ENCODE measurements at places on chromosomes 2 and 18.

GRCh38 chr2:12844511-12844910 is 127.8 kb downstream of the TRIB2 start:
- no peak for DNase-seq

- no peak for DNase-seq
Observed at GRCh38 chr2:5140347-5140746, 551.8 kb upstream of the SOX11 start.

GRCh38 chr2:201937343-201937742 is 96.3 kb upstream of the FZD7 start:
- DNase-seq: no peak

- DNase-seq: no peak
Observed at GRCh38 chr2:138846216-138846821, 66.1 kb upstream of the NXPH2 start.

- DNase-seq: no peak
Observed at GRCh38 chr2:39546937-39547336, 109.9 kb upstream of the MAP4K3 start.

- no peak for DNase-seq
Observed at GRCh38 chr2:38763228-38763627, 12.1 kb upstream of the SRSF7 start.

DNA sequence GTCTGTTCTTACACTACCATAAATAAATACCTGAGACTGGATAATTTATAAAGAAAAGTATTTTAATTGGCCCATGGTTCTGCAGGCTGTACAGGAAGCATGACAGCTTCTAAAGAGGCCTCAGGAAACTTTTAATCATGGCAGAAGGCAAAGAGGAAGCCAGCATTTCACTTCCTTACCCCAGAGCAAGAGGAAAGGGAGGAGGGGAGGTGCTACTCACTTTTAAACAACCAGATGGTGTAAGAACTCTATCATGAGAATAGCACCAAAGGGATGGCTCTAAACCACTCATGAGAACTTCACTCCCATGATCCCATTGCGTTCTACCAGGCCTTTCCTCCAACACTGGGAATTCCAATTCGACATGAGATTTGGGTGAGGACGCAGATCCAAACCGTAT is 344.4 kb upstream of the SLC39A10 start:
- no peak for DNase-seq

- DNase-seq: no peak
Observed at GRCh38 chr2:190159453-190159852, 96.9 kb upstream of the MSTN start.

DNA sequence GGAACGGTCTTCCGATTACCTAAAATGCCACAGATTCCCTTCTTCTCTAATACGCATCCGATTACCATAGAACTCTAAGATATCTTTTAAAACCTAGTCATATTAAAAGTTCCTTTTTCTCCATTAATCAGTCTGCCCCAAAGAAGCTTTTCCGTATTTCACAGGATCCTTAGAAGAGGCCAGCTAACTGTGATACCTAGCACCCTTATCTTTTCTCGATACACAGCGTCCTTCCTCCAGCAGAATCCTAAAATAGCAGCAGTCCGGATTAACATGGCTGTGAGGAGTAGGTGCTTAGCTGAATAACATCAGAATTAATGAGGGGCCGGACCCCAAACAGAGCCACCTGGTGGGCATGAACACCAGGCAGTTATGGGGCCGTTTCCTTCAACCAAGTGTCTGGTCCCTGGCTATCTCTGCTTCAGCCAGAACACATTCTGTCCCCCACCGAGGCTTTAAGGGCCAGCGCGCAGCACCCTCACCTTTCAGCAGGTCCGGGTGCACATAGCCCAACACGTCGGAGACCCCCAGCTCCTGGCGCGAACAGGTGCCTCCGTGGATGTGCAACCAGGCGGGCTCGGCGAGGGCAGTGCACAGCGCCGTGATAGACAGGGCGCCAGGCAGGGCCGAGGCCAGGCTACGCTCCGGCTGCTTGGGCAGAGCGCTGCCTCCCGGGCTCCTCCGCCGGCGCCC is 995 bp downstream of the TMEM127 start:
- DNase-seq: no peak

DNA sequence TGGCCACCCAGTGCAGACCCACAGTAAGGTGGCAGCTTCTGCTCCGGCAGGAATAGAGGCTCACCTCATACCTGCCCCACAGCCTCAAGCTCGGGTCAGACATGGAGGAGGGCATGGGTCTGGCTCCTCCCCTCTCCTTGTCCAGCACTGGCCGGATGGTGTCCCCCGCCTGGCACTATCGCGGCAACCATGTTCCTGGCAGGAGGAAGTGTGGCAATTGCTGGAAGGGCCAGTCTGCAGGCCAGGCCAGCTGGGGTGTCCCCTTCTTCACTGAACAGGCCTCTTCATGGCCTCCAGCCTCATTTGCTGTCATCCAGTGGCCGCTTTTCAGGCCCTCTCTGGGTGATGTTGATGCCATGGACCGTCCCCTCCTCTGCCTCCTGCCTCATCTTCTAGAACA is 41.4 kb upstream of the SMAD7 start:
- DNase-seq: no peak

DNA sequence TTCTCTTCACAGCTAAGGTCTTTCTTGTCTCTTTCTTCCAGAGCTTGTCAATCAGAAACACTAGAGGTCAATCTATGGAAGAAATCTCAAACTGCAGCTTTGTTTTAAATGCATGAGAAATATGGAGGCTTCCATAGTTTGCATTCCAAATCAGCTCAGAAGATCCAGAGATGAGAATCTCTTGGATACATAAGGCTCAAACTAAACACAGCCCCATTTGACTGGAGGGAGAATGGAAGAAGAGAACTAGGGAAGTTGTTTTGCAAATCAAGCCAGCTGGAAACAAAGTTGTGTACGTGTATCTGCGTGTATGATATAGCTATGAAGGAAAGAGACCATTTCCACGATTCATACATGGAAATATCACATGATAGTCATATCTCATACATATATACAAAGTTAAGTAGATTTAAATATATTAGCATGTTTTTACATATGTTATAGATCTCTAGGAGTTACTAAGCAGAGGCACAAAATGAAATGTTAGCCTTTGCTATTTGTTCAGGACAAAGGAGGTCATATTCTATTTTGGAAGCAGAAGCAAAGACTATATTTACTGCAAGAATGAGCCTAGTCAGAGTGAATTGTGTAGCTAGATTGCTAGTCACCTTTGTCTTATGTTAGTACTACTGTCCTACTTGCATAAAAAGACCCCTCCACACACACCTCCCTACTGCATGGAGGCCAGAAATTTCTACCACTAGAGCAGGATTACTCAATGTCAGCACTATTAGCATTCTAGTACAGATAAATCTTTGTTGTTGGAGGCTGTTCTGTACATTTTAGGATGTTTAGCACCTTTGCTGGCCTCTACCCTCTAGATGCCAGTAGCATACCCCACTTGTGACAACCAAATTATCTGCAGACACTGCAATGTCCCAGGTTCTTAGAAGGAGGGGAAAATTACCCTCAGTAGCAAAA is 303.5 kb upstream of the CHAC2 start:
- DNase-seq: no peak

- no peak for DNase-seq
Observed at GRCh38 chr2:176095421-176095820, 2.9 kb downstream of the HOXD13 start.

DNA sequence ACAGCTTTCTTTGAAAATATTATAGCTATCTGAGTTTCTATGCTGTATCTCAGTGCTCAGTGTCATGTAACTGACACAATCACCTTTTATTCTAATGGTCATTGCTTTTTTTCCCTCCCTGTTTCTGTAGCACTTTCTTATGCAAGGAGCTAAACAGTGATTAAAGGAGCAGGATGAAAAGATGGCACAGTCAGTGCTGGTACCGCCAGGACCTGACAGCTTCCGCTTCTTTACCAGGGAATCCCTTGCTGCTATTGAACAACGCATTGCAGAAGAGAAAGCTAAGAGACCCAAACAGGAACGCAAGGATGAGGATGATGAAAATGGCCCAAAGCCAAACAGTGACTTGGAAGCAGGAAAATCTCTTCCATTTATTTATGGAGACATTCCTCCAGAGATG is 56.4 kb downstream of the SCN2A start:
- no peak for DNase-seq

GRCh38 chr2:25420820-25421237 is 79.1 kb upstream of the DNMT3A start:
- DNase-seq: no peak

- no peak for DNase-seq
Observed at GRCh38 chr2:112150851-112151250, 12.7 kb downstream of the FBLN7 start.

- DNase-seq: peak; percentile 13
Observed at GRCh38 chr2:157404363-157404762, 39.5 kb downstream of the CYTIP start.

DNA sequence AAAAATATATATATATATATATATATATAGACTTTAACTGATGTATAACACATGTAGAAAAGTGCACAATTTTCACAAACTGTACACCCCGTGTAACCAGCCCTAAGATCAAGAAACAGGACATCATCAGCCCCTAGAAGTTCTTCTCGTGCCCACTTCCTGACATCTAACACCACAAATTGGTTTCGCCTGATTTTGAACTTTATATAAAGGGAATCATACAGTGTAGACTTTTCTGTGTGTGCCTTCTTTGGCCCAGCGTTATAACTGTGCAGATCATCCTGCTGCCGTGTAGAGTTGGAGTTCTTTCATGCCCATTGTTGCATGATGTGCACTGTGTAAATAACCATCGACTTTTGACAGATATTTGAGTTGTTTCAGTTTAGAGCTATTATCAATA is 41.0 kb downstream of the SMAD7 start:
- DNase-seq: no peak

DNA sequence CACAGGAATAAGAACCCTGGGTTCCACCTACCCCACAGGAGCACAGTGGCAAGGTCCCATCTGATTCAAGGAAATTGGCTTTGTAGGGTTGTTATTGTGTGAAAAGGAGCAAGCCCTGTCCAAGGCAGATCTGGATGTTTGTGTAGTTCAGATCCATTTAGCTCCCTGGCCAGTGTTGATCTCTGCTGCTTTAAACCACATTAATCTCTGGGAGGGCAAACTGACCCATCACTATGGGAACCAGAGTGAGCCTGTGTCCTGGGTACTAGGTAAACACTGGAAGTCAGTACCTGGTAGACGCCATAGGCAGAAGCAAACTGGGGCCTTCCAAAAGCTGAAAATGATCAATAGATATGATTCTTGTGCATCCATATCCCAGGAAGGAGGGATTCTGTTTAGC is 271.5 kb upstream of the EPAS1 start:
- DNase-seq: no peak

GRCh38 chr18:80249217-80250093 is 2.1 kb upstream of the PARD6G start:
- DNase-seq: no peak

DNA sequence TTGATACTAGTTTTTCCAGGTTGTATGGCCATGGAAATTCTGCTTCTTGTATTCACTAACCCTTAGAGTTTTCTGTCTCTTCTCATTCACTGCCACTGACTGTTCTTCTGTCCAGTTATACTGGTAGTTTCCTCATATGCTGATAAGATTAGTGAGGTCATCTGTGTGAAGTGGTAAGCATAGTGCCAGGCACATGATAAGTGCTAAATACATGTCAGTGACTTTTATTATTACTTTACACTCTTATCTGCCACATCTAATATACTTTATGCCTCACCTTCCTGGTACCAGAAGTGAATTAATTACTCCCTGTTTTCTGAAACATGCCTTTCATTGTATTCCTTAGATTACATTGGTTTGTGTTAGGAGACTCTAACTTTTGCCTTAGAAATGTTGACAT is 91.3 kb downstream of the NBEAL1 start:
- no peak for DNase-seq

- no peak for DNase-seq
Observed at GRCh38 chr2:48601349-48601748, 16.3 kb upstream of the GTF2A1L start.

- no peak for DNase-seq
Observed at GRCh38 chr18:57269756-57270155, 82.6 kb upstream of the ST8SIA3 start.

DNA sequence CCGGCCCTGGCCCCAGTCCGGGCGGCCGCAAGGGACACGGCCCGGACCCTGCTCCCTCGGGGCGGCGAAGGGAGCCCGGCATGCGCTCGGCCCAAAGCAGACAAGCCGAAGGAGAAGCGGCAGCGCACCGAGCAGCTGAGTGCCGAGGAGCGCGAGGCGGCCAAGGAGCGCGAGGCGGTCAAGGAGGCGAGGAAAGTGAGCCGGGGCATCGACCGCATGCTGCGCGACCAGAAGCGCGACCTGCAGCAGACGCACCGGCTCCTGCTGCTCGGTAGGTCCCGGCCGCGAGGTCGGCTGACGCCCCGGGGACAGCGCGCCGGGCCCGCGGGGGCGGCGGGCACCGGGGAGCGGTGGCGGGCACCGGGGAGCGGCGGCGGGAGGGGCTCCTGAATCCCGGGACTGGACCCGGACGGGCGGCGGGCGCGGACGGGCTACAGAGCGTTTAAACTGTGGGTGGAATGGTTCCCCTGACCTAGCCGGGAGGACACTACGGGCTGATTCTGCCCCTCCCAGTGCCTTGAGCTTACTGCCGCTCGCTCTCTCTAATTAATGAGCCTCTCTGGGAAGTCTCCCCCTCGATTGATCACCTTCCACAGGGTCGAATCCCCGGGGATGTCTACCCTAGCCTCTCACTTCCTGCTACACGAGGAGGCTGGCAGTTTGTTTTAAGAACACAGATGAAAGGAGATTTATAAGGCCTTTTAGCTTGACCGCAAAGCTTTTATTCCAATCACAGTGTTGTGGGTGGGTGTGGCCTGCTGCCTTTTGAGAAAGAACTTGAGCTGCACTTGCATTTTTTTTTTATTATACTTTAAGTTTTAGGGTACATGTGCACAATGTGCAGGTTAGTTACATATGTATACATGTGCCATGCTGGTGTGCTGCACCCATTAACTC is 853 bp downstream of the GNAL start:
- DNase-seq: no peak

DNA sequence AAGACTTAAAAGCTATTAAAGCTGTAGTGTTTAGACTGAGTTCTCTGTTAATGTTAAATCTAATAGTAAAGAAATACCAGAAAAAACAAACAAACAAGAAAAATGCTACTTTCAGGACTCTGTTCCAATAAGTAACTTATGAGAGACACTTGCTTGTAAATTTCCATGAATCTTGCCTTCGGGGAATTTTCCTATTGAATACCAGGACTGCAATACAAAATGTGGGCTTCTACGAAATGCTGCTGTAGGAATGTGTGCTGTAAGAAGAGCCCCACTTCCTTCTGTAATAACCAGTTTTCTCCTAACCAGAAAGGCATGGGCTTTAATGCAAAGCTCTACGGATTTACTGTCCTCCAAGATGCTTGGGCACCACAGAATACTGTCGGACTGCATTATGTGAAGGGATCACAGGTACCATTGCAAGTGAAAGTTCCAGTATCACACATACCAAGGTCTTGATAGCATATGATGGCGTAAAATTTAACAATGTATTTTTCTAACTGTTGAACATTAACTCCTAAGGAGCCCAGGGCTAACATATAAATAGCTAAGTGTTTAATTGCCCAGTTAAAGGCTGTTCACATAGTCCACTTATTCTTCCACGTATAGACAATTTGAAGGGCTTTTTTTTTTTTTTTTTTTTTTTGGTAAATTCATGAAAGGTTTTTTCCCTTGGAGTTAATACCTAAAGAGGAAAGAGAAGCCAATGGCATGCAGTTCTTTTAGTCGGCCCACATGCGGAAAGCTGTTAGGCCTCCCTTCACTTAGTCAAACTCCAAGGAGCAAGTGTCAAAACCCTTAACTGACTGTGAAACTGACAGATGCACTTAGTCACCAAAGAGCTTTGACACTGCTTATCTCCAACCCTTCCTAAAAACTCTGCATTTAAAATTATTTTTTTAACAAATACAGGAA is 564.0 kb upstream of the POU3F3 start:
- no peak for DNase-seq

All from non-pigmented ciliary epithelial cell (primary cell).